ENCODE measurements at places on chromosomes 11 and 22.
A peak's percentile ranks its signal among the peaks of the same experiment; 100 is the strongest.

- no peak for DNase-seq
Measured at GRCh38 chr11:110856340-110856739, 144.1 kb upstream of the ARHGAP20 start.

DNA sequence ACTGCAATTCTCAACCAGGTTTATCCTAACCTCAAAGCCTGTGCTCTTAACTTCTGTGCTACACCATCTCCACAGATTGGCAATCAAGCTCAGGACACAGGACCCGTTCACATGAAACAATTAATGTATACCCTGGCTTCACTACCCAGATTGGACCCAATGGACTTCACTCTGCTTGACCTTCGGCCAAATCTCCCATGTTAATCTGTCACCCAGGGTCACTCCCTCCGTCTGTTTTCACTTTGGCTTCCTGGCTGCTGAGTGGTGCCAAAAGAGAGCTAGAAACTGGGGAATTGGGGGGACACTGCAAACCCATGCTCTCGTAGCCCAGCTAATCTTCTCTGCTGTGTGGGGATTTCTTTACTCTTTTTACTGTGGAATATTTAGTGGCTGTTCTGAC is 216.1 kb upstream of the ZC3H12C start:
- DNase-seq, result no peak

GRCh38 chr11:68127714-68128681 is 6.8 kb upstream of the CHKA start:
- peak; percentile 99 for DNase-seq

- no peak for DNase-seq
Measured at GRCh38 chr11:35271031-35271430, 132.1 kb downstream of the CD44 start.

GRCh38 chr11:125504580-125504979 is 8.5 kb upstream of the FEZ1 start:
- DNase-seq, result no peak

Data from Caco-2 (cell line).